ENCODE measurements at places on chromosomes 2 and 18.

DNA sequence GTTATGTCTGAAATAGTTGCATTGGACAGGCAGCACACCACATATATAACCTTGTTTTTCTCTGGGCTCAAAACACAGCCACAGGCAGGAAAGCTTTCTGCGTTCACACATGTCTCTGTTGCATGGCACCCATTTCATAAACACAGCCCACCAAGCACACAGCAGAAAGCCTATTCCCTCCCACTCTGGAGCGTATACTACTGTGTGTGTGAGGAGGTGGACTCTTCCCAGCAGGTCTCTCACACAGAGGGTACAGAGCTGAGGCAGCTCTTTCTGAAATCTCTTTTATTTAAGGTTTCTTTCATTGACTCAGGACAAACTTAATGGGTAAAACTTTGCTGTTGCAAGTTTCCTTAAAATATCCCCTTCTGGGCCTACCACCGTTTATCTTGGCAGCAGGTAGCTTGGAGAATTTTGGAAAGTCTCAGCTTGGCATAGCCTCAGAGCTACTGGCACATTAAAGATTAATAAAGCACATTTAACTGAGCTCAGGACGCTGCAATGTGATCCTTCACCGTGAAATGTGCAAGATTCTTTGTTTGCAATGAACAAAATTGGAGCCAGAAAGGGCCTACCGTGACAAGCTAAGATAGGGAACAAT lies 105.1 kb upstream of the NCKAP5 start:
- no peak for DNase-seq

DNA sequence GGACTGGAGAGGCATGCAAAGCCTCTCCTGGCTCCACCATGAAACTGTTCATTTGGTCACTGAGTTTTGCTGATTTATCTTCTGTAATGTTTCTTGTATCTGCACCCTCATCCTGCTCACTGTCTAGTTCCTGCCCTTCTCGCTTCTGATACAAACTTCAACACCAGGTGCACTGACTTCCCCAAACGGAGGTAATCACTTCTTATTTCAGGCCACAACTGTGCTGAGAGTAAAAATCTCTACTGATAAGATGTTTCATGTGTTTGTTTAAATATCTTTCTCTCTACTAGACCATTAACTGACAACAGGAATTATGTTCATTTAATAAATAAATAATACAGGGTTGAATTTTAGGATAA lies 10.9 kb upstream of the NT5C1B start:
- no peak for DNase-seq

- no peak for DNase-seq
These were observed 118.7 kb downstream of the KCTD1 start for GRCh38 chr18:26429535-26430226.

GRCh38 chr2:63983986-63984605 lies 35.1 kb downstream of the VPS54 start:
- DNase-seq = no peak

GRCh38 chr2:134576478-134576877 lies 142.3 kb downstream of the TMEM163 start:
- no peak for DNase-seq

DNA sequence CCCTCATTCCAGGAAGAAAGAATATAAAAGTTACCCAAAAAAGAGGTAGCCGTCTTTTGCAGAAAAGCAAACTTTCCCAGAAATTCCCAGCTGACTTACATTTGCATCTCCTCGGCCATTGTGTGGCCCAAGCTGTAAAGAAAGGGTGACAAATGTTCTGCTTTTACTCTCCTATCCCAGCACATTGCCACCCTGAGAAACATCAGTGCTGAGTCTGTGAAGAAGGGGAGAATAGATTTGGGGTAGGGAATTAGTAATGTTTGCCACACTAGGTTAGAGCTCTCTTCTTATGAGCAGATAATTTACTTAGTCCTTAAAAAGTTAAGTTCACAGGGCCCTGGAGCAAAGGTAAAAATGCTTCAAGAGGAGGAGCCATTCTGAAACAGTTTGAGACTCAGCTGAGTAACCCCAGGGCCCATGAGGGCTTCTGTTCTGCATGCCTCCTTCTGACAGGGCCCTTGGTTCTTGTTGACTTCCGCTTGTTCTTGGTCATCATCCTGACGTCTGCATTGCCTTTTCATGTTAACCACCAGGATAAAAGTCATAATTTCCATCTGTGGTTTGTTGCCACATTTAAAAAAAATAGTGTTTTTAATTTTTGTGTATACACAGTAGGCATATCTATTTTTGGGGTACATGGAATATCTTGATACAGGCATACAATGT lies 550.7 kb downstream of the RNF144A start:
- DNase-seq = no peak

DNA sequence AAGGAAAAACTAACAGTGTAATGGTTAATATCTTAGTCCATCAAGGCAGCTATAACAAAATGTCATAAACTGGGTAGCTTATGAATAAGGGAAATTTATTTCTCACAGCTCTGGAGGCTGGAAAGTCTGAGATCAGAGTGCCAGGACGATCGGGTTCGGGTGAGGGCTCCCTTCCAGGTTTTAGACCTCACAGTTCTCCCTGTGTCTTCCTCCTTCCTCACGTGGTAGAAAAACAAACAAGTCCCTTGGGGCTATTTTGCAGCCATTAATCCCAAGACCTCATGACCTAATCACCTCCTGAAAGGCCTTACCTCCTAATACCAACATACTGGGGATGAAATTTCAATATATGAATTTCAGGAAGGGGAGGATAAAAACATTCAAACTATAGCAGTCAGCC lies 455.9 kb downstream of the CNTNAP5 start:
- no peak for DNase-seq

DNA sequence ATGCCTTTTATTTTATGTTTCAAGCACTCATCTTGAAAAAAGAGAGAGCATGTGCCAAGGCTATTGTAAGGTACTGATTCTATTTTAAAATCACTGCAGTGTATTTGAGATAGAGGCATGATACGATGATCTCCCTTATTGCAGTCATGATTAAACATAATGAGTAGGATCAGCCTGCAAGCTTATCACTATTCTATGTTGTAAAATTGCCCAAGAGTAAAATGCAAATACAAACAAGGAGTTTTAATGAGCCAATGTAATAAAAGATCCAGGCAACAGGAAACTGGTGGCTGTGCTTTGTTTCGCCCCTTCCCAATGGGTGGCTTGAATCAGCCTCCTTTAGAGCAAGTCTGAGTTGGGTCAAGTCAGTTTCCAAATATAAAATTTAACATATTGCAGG lies 116.4 kb upstream of the RBMS1 start:
- DNase-seq = no peak

DNA sequence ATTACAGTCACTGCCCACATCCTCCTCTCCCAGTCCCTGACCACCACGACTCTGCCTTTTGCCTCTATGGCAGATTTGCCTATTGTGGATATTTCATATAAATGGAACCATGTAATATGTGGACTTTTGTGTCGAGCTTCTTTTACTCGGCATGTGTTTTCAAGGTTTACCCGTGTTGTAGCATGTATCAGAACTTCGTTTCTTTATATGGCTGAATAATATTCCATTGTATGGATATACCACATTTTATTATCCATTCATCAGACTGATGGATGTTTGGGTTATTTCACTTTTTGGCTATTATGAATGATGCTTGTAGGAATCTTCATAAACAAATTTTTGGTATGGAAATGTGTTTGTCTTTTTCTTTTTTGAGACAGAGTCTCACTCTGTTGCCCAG lies 24.2 kb upstream of the E2F6 start:
- no peak for DNase-seq

- DNase-seq = no peak
These were observed 398.4 kb upstream of the CWC22 start for GRCh38 chr2:180405520-180405919.

- no peak for DNase-seq
These were observed 78.3 kb downstream of the SMAD7 start for GRCh38 chr18:48872234-48873145.

DNA sequence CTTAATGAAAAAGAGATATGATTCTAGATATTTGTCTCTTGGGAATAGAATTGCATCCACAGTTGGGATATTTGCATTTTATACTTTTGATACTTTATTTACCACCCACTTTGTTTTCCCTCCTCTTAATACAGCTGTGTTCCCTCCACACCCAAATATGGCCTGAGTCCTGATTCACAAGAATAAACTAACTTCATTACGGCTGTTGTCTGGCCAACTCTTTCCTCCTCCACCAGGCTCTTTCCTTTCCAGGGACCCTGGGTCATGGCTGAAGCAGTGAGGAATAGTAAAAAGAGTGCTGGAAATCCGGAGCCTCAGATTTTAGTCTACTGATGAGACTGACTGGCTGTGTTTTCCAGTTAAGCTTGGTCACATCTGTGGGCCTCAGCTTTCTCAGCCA lies 48.4 kb upstream of the STAM2 start:
- DNase-seq = no peak

DNA sequence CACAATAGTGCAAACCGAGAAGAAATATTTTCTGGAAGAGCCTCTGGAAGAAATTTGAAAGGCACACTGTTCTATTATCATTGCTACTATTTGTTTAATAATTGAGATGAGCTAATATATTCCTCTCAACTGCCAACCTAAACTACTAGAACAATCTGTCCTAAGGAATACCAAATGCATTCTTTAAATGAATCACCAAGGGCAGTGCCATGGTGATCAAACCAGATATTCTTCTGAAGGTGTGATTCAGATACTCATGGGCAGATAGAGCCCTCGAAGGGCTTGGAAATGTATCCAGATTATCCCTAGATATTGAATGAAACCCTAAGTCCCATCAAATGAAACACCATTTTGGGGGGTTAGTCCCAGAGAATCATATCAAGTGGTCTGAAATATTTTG lies 76.6 kb downstream of the FIGN start:
- DNase-seq = no peak

GRCh38 chr2:159456500-159457426 lies 159.6 kb downstream of the BAZ2B start:
- no peak for DNase-seq

DNA sequence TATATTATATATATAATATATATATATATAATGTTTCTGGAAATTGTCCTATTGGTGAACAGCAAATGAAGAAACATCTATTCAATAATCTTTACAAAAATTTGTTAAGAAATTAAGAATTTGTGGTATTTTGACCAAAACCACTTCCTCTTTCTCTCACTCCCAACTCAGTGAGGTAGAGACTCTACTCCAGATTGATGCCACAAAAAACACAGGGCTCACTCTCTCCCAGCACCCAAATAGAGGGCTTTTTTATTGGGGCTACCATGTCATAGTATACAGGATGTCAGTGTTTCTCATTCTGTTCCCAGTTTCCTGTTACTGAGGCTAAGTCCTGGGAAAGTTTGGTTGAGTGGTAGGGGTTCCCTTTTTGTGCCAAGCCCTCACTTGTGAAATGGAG lies 1155.4 kb downstream of the BCL11A start:
- DNase-seq = no peak

DNA sequence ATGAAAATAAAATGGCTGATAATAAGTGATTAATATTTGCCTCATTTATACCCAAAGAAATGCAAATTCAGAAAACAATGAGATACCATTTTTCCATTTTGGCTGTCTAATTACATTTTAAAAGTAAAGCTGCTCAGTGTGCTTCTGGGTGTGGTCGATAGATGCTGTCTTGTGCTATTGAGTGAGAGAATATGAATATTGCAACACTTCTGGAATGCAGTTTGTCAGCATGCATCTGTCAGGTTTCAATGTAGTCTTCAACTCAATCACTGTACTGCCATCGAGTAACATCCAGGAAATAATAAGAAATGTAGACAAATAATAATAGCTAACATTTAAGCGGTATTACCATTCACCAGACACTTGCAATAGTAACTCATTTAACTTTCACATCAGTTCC lies 3.9 kb downstream of the IL18R1 start:
- no peak for DNase-seq

- no peak for DNase-seq
These were observed 14.2 kb upstream of the ANKRD44 start for GRCh38 chr2:197324801-197325200.

DNA sequence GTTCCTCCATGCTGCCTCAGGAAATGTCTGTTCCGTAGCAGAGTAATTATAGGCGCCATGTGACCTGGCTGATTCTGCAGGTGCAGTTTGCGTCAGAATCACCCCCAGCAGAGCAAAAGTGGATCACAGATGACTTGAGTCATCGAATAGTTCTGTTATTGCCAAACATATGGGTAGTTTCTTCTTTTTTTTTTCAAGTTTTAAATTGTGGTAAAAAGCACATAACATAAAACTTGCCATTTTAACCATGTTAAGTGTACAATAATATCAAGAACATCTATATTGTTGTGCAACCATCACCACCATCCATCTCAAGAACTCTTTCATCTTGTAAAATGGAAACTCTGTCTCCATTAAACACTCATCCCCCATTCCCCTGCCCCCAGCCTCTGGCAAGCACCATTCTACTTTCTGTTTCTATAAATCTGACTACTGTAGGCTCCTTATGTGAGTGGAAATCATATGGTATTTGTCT lies 177.7 kb upstream of the TWIST2 start:
- no peak for DNase-seq

- DNase-seq = no peak
These were observed 39.0 kb upstream of the SNED1 start for GRCh38 chr2:240959214-240959940.

GRCh38 chr2:96264656-96265348 lies 995 bp downstream of the TMEM127 start:
- DNase-seq = peak; percentile 0

Measured in activated T-cell treated with anti-CD3 and anti-CD28 coated beads for 24 hours (primary cell).